ENCODE measurements at places on chromosomes 11 and 22.

DNA sequence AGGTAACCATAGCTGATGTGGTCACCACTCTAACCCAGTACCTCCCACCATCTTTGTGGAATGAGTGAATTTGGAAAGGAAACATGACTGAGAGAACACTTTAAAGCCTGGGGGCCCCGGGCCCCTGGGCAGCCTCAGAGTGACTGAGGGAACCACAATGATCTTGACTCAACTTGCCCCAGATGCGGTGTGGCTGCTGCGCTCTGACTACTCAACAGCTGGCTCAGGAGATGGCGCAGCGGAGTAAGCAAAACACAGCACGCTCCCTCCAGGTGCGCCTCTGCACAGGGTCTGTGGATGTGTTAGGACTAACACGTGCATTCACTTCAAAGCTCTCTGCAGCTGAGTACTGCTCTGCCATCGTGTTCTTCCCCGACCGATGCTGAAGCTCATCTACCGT is 5.9 kb downstream of the RNF215 start:
- DNase-seq = no peak

- DNase-seq = no peak
These were observed 125.2 kb upstream of the SNX19 start for GRCh38 chr11:131041331-131042040.

- no peak for DNase-seq
These were observed 57.2 kb downstream of the GRAMD1B start for GRCh38 chr11:123487157-123487744.

DNA sequence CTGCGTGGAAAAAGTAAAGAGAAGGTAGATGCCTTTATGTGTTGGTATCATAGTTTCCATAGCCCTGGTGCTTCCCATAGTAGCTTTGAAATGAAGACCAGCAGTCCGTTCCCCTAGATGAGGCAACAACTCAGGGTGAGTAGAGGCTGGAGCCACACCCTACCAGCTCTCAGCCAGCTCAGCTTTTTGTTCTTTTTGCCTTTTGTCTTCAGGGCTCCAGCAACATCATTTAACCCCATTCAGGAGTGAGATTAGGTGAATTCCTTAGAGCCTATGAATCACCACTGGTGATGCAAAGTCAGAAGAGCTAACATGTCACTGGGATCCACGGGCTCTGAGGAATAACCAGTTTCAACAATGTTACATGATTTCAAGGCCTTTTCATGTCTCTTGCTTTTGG is 14.0 kb upstream of the SESN3 start:
- DNase-seq = no peak

GRCh38 chr11:113473983-113474361 is 1.2 kb downstream of the DRD2 start:
- DNase-seq = no peak

- no peak for DNase-seq
These were observed 112.8 kb upstream of the CADM1 start for GRCh38 chr11:115616971-115617370.

DNA sequence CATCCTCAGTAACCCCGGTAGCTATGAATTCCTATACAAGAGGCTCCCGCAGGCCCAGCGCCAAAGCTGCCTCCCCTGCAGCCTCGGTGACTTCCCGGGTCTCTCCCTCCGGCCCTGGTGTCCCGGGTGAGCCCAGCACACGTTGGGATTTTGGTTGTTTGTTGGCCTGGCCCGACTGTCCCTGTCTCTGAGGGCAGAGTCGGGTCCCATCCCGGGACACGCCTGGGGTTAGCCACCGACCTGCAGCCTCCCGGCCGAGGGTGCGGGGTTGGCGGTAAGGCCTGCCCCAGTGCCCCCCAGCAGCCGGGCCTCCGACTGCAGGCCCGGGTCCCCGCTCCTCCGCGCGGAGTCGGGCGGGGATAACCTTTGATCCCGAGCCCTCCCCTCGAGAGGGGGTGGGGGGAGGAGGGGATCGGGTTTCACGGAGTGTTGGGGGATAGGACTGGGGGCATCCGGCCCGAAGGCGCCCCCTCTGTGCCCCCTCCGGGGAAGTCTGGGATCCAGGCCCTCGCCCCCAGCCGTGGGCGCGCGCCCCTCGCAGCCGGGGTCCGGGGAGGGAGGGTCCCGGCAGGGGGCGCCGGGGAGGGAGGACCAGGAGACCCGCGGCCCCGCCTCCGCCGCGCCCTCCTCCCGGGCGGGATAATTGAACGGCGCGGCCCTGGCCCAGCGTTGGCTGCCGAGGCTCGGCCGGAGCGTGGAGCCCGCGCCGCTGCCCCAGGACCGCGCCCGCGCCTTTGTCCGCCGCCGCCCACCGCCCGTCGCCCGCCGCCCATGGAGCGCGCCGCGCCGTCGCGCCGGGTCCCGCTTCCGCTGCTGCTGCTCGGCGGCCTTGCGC is at the start of gene FBLN1:
TSS of gene FBLN1 (plus strand) at position 669 of the 835 bp plus-strand sequence. CDS start at position 772, 103 bp downstream.
- DNase-seq = no peak

DNA sequence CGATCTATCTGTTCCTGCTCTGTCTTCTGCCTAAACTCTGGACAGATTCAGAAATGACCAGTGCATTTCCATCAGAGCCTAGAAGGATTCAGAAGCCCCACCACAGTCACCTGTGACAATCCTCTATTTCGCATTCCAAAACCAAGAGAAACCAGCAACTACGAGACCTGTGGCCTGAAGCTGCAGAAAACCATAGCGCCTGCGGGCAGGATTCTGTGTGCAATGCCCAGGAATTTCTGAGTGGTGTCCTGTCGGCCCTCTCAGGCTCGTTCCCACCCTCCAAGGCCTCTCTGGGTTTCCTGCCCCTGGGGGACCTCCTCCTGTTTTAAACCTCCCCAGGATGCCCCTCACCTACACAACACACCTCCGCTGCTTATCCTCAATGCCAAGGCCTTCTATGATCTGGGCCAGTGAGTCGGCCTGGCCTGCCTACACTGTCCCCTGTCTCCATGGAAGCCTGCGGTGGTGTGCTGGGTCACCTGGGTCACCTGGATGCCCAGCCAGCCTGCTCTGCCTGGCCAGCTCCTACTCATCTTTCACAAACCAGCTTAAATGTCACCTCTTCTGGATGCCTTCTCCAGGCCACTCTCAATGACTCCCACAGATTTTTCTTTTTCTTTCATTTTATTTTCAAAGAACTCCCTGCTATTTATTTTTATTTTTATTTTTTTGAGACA is 198.3 kb downstream of the CEP164 start:
- no peak for DNase-seq

- no peak for DNase-seq
These were observed 6.1 kb upstream of the CD82 start for GRCh38 chr11:44559207-44559939.

GRCh38 chr11:122671400-122671891 is 15.9 kb downstream of the UBASH3B start:
- no peak for DNase-seq

DNA sequence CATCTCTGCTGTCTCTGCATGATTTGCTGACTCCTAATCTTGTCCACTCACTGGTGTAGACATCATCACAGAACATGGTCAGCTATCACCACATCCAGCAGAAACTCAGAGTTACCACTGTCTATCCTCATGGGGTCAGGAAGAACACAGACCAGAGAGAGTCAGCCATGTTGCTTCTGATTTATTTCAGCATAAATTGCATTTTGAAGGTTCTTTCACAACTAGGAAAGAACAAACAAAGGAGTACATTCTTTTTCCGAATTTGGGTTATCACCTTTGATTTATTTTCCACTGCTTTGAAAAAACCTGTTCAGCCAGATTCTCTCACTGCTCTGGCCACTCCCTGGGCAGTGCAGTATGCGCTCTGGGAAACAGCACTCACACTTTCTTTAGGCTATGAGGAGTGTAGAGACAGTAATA is 172.0 kb upstream of the MTMR2 start:
- DNase-seq = no peak

DNA sequence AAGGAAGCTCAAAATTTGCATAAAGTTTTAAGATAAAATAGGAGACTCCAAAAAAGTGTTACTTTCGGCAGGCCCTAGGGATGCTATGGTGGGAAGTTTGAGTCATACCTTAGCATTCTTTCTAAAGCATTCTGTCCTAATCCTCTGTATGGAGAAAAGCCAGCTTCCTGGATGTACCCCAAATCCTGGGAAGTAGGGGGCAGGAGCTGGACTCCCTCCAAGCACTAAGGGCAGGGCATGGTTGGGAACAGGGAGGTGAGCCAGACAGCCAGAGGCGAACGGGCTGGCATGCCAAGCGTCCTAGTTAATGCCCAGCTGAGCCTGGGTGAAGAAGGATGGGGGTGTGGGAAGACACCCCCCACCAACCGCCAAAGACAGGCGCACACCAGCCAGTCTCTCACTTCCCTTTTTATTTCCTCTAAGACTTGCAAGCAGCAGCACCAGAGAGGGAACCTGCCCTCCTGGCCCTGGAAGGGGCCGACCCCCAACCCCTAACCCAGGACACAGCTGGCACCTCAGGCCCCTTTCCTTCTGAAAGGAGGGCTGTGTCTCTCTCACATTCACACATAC is 23.9 kb downstream of the RTN4RL2 start:
- DNase-seq = no peak

DNA sequence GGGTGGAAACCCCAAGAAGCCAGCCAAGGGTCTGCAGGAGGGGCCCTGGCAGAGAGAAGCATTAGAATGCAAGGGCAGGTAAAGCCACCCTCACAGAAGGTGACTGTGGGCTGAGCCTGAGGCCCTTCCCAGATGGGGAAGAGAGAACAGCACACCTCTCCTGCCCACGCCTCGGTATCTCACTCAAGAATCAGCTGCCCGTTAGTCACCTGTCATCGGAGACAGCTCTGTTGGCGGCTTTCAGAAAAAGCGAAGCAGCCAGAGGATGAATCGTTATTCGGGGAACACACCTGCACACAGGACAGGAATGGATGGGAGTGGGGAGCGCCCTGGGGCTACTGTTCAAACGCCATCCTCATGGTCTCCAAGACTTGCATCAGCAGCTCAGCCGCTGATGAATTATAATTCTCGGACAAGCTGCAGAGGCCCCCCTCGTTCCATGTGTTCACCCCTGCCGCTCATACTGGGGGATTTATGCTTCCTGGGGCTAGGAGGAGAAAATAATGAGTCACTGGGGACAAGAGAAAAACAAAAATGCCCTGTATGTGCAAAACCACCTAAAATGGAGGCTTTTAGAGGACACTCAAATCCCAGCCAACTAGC is 21.6 kb upstream of the TMA7B start:
- DNase-seq = peak; percentile 52

DNA sequence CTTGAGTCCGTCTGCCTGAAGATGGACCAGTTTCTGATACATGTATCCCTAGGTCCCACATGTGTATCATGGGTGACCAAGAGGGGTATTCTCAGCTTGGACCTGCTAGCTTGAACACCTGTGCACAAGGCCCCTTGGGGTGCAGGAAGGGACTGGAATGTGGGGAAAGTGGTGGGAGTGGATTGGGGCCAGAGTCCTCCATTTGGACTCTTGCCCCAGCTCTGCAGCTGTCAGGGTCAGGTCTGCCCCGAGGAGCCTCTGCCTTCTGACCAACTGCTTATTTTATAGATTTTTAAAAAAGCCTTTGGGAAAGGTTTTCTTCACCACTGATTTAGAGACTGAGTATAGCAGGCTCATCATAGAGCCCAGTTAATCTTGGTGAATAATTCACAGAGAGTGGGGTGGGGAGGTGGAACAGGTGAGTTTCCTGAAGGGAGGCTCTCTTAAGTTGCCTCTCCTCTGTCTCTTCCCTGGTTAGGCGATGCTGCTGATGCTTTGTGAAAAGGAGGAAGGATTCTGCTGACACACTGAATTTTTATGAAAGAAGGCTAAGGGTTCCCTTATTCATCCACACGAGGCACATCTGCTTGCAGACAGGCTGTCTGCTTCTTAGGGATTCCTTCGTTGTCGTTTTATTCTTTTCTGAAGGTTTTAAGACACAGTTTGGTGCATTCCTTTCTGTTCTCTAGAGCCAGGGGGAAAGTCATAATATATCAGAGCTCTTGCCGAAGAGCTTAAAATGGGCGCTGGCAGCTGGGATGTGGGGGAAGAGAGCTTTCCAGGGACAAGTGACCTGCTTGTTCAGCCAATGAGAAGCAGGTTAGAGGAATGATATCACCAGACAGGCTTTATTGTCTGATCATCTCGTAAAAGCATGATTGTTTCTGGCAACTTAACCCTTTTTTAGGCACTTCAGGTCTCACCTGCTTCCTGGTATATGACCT is 19.9 kb downstream of the TRIM44 start:
- no peak for DNase-seq

DNA sequence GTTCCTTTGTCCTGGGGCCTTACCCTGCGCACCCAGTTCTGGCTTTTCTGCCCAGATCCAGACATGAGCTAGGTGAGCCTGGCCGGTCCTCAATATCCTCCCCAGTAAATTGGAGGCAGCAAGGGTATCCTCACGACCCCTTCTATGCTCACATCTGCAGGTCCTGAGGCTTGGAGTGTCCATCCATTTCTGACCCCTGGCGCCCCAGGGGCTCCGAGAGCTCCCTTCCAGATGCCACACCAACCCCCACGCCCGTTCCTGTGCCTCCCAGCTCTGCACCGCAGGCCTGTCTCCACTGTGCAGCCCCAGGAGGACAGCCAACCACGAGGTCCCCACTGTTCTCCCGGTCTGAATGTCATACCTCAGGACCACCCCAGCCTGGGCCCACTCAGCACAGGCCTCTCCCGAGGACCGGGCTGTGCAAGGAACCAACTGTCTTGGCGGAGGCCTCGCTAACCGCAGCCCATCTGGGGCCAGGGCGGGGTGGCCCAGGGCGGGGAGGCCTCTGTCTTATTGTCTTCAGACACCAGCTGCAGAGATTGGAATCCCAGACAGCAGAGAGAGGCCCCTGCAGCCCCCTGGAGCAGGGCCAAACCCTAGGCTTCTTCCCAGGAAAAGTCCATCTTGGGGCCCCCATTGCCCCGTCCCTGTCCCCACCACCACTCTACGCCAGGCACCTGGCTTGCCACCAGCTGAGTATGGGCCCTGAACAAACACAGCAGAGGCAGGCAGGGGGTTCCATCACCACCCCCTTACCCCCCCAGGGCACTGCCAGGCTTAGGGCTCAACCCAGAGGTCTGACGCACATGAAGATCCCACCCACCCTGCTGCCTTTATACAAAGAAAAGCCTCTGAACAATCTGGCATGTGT is 39.3 kb downstream of the ALX4 start:
- no peak for DNase-seq

DNA sequence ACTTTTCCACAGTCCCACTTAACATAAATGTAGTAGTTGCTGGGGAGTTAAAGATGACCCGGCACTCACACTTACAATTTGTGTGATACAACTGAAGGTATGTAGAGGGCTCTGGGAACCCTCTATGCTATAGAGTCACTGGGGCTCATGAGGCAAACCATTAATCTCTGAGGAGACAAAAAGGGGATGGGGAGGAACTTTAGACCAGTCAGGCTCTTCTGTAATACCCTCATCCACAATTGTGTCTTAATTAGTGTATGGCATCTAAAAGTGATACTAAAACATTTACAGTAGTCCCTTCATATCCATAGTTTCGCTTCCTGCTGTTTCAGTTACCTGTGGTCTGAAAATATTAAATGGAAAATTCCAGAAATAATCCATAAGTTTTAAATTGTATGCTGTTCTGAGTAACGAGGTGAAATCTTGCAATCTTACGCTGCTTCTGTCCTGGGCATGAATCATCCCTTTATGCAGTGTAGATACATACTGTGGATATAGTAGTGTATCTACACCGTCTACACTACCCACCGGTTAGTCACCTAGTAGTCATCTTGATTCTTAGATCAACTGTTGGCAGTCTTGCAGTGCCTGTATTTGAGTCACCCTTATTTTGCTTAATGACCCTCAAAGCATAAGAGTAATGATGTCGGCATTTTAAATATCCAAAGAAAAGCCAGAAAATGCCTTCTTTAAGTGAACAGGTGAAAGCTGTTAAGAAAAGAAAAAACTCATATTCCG is 12.2 kb downstream of the CBL start:
- no peak for DNase-seq

GRCh38 chr11:119520966-119521365 is 98.0 kb upstream of the THY1 start:
- DNase-seq = no peak

GRCh38 chr11:100948936-100949335 is 180.7 kb downstream of the PGR start:
- no peak for DNase-seq
